ENCODE measurements at places on chromosomes 2 and 18.

DNA sequence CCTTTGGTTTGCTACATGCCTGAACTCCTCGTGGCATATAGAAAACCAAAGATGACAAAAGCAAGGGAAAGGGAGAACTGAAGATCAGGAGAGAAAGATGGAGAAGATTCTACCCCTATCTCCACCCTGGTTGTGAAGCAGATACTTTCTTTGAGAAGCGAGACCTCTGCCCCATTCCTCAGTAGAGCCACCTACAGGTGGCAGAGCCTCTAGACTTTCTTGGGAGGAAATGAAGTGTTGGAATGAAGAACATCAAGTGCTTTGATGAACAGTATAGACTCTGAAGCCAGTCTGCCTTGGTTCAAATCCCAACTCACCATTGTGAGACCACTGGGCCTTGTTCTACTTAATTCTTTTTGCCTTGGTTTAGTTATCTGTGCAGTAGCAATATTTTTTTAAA, 348.8 kb upstream of the ETAA1 start:
- DNase-seq: no peak

- DNase-seq: no peak
These were observed 22.9 kb downstream of the CCT7 start for GRCh38 chr2:73257021-73257420.

GRCh38 chr2:99743146-99743545, 253.3 kb upstream of the REV1 start:
- no peak for DNase-seq

DNA sequence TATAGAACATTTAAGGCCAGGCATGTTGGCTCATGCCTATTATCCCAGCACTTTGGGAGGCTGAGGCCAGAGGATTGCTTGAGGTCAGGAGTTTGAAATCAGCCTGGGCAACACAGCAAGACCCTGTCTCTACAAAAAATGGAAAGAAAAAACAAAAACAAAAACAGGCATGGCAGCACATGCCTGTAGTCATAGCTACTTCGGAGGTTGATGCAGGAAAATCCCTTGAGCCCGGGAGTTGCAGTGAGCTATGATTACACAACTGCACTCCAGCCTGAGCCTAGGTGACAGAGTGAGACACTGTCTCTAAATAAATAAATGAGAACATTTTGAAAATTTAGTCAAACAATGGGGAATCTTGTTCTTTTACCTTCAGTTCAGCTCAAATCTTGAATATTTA, 12.1 kb upstream of the YES1 start:
- no peak for DNase-seq

GRCh38 chr2:85066006-85066740, 67.0 kb upstream of the TCF7L1 start:
- DNase-seq: no peak

GRCh38 chr2:157784169-157784822, 91.8 kb downstream of the ACVR1 start:
- DNase-seq: no peak

- DNase-seq: no peak
These were observed 4.3 kb upstream of the CRIM1 start for GRCh38 chr2:36351291-36351690.

DNA sequence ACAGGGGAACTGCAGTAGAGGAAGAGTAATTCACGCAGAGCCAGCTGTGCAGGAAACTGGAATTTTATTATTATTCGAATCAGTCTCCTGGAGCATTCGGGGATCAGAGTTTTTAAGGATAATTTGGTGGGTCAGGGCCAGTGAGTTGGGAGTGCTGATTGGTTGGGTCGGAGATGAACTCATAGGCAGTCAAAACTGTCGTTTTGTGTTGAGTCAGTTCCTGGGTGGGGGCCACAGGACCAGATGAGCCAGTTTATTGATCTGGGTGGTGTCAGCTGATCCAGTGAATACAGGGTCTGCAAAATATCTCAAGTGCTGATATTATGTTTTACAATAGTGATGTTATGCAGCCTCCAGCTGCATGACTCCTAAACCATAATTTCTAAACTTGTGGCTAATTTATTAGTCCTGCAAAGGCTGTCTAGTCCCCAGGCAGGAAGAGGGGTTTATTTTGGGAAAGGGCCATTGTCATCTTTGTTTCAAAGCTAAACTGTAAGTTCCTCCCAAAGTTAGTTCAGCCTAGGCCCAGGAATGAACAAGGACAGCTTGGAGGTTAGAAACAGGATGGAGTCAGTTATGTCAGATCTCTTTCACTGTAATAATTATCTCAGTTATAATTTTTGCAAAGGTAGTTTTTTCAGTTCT, 67.0 kb downstream of the ASAP2 start:
- DNase-seq: no peak

- DNase-seq: no peak
These were observed 150.0 kb downstream of the ZNF385B start for GRCh38 chr2:179711375-179711774.

Data from stimulated activated CD4-positive, alpha-beta T cell treated with anti-CD3 and anti-CD28 coated beads, TNF-alpha, amount 100 ng/mL, for 24 hours (primary cell).